Activated CD8-positive, alpha-beta memory T cell treated with anti-CD3 and anti-CD28 coated beads for 48 hours (primary cell): ENCODE measurements at places on chromosomes 13 and 19.

DNA sequence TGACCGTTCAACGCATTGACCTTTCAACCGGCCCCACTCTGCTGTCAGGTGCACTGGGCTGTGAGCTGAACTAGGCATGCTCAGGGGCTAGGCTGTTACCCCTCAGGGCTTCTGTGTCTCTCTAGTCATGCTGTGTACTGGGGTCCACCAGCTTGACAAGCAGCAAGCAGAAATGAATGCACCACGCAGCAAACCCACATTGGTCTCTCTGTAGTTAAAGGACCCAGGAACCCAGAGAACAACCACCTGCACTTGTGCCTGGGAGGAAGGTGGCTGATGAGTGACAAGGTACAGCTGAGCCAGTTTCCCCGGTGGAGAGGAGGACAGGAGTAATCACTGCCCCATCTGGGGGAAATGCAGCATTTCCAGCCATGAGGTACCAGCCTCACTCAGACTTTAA lies 159.9 kb downstream of the USP12 start:
- DNase-seq, result no peak

- no peak for DNase-seq
Measured at GRCh38 chr13:44425815-44426078, 52.1 kb downstream of the SERP2 start.

GRCh38 chr13:23134542-23134941 lies 46.2 kb upstream of the SGCG start:
- DNase-seq, result no peak

- no peak for DNase-seq
Measured at GRCh38 chr19:17078920-17079709, 3.5 kb downstream of the MYO9B start.

- no peak for DNase-seq
Measured at GRCh38 chr13:102333320-102334198, 68.3 kb downstream of the FGF14 start.

GRCh38 chr13:110312339-110313031 lies 5.4 kb downstream of the COL4A2 start:
- DNase-seq, result no peak

DNA sequence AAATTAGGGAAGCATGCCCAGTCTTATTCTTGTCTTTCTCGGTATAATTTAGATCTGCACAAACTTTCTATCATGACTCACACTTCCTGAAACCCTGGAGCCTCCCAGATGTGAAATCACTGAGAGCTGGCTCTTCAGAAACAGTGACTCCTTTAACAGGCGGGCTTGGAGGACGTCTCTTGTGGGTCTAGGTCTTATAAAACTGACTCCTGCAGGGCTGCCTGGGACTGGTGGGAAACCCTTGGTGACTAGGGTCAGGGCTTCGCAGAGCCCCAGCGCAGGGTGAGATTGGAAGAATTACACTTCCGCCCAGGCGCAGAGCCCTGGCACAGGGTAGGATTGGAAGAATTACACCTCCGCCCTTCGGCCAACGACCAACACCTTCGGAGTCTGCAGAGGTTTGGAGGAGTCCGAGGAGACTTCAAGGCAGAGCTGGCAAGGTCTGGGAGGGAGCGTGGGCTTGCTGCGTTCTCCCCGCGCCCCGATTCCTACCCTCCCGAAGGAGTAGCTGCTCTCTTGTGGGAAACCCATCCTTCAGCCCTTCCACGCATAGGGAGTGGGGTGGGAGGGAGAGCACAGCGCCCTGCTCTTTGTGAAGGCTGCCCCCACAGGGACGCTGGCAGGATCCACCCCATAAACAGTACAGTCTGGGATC lies 43.4 kb upstream of the MAP3K10 start:
- DNase-seq, result no peak

- no peak for DNase-seq
Measured at GRCh38 chr19:29092712-29093552, 120.0 kb downstream of the UQCRFS1 start.

DNA sequence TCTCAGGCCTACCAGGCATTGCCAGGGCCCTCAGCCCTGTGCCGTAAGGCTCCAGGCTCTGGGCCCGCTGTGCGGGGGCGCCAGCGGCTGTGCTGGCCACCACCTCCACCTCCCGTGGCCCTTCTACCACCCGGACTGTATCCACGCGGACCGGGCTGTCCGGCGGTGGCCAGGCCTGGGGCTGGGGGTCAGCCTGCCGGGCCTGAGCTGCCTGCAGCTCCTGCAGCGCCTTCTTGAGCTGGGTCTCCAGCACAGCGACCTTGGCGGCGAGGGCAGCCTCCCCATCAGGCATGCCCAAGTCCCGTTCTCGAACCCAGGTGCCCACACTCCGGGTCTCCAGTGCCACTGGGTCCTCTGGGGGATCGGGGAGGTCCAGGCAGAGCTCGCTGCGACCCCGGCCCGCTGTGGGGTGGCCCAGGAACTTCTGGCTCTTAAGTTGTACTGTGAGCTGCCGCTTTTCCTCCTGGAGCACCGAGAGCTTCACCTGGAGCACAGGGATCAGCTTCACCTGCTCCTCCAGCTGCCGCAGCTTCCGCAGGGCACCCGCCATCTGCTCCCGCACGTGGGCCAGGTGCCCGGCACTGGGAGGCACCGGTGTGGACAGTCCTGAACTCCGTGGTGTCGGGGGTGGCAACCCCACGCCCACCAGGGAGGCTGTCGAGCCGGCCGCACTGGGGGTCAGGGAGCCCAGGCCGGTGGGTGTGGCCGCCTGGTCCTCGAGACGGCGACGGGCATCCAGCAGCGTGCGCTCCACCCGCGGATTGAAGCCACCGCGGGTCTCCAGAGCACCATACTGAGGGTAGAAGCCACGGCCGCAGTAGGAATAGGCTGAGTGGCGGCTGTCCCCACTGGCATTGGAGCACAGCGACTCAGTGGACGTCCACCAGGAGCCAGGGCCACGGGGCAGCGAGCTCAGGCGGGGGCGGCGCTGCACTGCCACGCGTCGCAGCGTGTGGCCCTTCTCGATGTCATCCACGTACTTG lies 4.1 kb downstream of the KANK2 start:
- no peak for DNase-seq

- no peak for DNase-seq
Measured at GRCh38 chr13:36891752-36892151, 28.3 kb downstream of the SMAD9 start.

DNA sequence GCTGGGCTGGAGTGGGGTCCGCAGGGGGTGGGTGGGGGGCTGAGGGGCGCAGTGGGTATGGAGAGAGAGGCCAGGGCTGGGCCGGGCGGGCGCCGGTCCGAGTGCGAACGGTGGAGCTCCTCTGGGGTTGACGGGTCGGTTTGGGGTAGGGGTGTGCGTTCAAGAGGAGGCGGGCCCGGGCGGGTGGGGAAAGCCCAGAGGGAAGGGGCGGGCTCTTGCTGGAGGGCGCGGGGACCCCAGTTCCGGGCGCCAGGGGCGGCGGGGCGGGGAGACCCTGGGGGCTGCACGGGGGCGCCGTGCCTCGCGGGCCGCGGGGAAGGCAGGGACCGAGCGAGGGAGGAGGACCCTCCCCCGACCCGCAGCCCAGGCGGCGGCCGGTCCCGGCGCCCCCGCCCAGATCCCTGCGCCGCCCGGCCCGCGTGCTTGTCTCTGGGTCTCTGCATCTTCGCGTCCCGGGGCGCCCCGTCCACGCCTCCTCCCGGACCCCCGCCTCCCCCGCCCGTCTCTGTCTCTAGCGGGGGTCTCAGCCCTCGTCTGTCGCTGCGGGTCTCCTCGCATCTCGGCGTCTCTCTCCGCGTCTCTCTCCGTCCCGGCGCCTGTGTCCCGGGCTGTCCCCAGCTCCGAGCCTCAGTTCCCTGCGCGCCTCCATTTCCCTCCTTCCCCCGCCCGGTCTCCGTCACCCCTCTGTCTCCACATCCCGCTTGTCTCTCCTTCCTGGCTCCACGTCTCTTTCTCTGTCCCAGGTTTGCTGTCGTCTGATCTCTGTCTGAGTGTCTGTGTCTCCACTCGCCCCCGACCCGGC lies 8.3 kb upstream of the SHISA7 start:
- DNase-seq, result no peak

DNA sequence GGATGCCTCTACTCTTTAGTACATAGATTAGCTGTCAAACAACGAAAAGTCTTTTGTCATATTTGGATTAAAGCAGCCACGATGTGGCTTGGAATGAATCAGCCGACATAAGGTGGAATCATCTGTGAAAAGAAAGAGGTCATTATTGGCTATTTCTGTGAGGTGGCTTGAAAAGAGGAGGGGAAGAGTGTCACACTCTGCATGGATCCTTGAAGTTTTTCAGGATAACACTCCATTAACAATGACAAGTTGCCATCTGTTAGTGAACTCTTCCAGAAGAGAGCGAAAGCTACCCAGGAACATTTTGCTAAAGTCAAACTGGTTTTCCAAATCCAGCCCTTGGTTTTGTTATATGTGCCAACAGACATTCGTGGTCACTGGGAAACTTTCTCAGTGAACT lies 1604.8 kb downstream of the OLFM4 start:
- no peak for DNase-seq

- no peak for DNase-seq
Measured at GRCh38 chr13:47708386-47708785, 292.7 kb downstream of the SUCLA2 start.

- DNase-seq, result no peak
Measured at GRCh38 chr19:2729943-2730818, 9.0 kb upstream of the DIRAS1 start.
